ENCODE measurements at places on chromosomes 1 and 21. TPM values are rescaled to one million over a fixed set of nuclear protein-coding genes. Genes with fewer than 3 reads are reported as not detected.

DNA sequence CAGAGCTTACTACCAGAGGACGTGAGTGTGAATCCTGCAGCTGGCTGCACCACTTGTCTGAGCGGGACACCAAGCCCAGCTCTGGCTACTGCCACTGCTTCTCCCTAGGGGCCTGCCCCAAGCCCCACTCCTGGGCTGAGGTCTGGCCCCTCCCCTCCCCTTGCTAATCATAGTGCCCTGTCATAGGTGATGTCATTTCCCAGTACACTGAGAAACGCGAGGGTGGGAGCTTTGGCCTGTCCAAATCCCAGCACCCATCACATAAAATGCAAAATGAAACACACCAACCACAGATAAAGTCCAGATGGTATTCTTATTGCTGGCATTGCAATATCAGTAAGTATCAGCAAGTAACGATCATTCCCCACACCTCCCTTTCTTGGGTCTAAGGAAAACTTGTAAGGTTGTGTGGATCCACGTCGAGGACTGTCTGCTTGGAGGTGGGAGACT is 77.7 kb downstream of the TOMM20 start:
- no peaks in the 10 kb centered on the region for H3K36me3 ChIP-seq
- no peak overlapping the region for H3K27ac ChIP-seq
- H3K4me3 ChIP-seq = no peak overlapping the region
- no peaks in the 10 kb centered on the region for H3K27me3 ChIP-seq

Gene FBLIM1
- 37.4 TPM for total RNA-seq

DNA sequence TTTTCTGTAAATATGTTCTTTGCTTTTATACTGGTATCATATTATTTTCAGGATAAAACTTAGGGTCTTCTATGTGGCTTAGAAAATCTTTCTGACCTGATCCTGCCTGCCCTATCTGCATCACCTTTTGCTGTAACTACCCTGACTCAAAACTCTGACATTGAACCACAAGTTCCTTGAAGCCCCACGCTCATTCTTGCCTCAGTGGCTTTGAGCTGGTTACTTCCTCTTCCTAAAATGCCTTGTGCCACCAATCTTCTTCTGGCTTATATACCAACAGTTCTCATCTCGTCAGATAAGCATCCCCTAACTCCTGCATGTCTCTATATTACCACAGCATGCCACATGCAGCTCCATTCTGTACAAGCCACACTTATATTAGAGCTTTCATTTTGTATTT is 84.5 kb upstream of the LRRC7 start:
- H3K36me3 ChIP-seq = no peaks in the 10 kb centered on the region
- H3K27ac ChIP-seq = no peak overlapping the region
- no peaks in the 10 kb centered on the region for H3K4me1 ChIP-seq
- H3K27me3 ChIP-seq = no peaks in the 10 kb centered on the region

Gene PROK1
- not detected for total RNA-seq

- peaks cover 5% of the 10 kb centered on the region for H3K4me1 ChIP-seq
- H3K4me3 ChIP-seq = no peak overlapping the region
- H3K36me3 ChIP-seq = no peaks in the 10 kb centered on the region
- no peak overlapping the region for H3K27ac ChIP-seq
These were observed 1.7 kb downstream of the KIF21B start for GRCh38 chr1:201021630-201022492.

Gene PCSK9
- 26.6 TPM for total RNA-seq

GRCh38 chr1:32746130-32746529 is 43.6 kb upstream of the SYNC start:
- H3K4me3 ChIP-seq = no peak overlapping the region
- H3K27ac ChIP-seq = no peak overlapping the region
- H3K27me3 ChIP-seq = no peaks in the 10 kb centered on the region
- DNase-seq = no peak
- H3K4me1 ChIP-seq = no peaks in the 10 kb centered on the region

DNA sequence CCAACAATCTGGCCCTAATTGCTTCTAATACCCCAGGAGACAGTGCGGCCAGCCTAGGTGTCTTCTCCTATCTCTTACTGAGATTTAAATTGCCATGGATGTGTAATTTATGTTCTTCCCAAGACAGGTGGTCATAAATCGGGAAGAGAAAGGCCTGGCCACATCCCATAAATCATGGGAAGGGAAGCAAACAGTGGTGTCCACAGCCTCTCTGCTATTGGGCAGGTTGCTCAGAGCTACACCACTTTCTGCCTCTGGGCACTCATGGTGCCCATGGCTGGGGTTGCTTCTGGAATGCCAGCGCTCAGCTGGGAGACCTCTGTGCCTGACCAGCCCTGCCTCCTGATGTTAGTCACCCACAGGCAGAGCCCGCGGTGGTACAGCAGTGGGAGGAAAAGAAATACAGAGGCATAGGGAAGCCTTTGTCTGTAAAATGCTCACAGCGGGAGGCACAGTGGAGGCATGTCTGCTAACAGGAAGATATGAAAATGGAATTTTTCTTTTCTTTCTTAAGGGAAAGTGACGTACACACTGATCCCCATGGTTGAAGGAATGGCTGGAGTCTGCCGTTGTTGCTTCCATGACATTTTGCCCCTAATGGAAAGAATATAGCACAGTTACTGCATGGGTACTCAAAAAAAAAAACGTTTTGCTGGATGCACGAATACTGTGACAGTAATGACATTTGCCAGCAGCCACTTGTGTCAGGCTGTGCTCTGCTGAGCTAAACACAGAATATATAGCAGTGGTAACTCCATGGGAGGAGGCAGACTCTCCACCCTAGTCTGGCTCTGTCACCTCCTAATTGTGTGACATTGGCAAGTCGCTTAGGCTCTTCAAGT is 21.9 kb downstream of the MTARC1 start:
- H3K27me3 ChIP-seq = no peaks in the 10 kb centered on the region
- DNase-seq = no peak
- H3K36me3 ChIP-seq = no peaks in the 10 kb centered on the region
- peaks cover 4% of the 10 kb centered on the region for H3K4me1 ChIP-seq

DNA sequence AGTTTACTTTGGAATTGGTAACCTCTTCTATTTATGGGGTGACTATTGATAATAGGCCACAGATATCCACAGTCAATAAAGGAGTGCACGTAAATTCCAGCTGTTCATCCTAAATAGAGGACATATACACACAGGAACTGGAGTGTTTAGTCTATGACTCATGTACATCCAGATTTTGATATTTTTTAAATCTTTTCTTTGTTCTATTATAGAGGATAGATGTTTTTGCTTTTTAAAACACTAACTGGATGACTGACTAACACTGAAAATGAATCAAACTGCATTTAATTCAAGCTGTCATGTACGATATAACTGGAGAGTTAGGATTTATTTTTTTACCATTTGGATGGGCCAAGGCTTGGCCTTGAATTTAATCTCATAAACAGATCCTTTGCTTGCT is 45.9 kb downstream of the RGL1 start:
- peaks cover 11% of the 10 kb centered on the region for H3K36me3 ChIP-seq
- no peaks in the 10 kb centered on the region for H3K27me3 ChIP-seq
- no peak overlapping the region for H3K27ac ChIP-seq
- H3K4me1 ChIP-seq = no peaks in the 10 kb centered on the region
- no peak for DNase-seq

DNA sequence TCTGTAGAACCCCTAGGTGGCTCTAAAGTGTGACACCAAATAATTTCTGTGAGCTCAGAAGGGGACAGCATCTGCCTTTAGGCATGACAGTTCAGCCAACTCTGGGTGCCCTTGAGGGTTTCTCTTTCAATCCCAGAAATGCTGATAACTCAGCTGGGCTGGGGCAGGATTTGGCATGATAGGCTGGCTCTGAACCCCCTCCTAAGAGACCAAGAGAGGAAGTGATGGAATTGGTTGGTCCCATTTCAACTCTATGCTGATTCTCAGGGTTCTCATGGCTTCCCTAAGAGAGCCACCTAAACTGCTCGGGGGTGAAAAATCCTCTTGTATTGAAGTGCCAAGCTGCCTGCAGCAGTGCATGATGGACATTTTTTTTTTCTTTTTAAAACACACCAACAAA is 28.5 kb upstream of the TMEM39B start:
- H3K27ac ChIP-seq = no peak overlapping the region
- no peaks in the 10 kb centered on the region for H3K4me1 ChIP-seq
- H3K27me3 ChIP-seq = no peaks in the 10 kb centered on the region
- H3K4me3 ChIP-seq = no peak overlapping the region

- no peak overlapping the region for H3K4me3 ChIP-seq
- DNase-seq = no peak
- H3K27ac ChIP-seq = no peak overlapping the region
- H3K36me3 ChIP-seq = peaks cover 43% of the 10 kb centered on the region
- H3K4me1 ChIP-seq = no peaks in the 10 kb centered on the region
These were observed 31.4 kb downstream of the QSOX1 start for GRCh38 chr1:180185971-180186645.

Gene MRPL20
- total RNA-seq = 115 TPM

DNA sequence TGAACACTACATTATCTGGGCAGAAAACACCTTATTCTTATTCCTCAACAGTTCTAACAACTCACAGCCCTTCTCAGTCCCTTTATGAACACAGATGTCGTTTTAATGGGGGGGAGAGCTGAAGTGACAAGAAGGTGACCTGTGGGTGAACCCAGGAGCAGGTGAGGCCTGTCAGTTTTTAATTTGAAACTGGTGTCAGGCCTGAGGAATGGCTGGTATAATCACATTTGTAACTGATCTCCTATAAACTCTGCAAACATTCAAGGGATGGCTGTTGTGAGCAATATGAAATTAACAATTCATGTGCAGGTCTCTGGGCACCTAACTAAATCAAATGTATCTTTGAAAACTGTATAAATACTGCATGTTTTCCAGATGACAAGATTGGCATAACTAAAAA is 362.1 kb upstream of the NR5A2 start:
- no peak for DNase-seq
- H3K27ac ChIP-seq = no peak overlapping the region
- no peaks in the 10 kb centered on the region for H3K4me1 ChIP-seq
- H3K27me3 ChIP-seq = no peaks in the 10 kb centered on the region
- H3K36me3 ChIP-seq = no peaks in the 10 kb centered on the region
- no peak overlapping the region for H3K4me3 ChIP-seq

Gene CBS
- 47.7 TPM for total RNA-seq

Gene NBPF6
- not detected for total RNA-seq

Gene CA6
- total RNA-seq = not detected

DNA sequence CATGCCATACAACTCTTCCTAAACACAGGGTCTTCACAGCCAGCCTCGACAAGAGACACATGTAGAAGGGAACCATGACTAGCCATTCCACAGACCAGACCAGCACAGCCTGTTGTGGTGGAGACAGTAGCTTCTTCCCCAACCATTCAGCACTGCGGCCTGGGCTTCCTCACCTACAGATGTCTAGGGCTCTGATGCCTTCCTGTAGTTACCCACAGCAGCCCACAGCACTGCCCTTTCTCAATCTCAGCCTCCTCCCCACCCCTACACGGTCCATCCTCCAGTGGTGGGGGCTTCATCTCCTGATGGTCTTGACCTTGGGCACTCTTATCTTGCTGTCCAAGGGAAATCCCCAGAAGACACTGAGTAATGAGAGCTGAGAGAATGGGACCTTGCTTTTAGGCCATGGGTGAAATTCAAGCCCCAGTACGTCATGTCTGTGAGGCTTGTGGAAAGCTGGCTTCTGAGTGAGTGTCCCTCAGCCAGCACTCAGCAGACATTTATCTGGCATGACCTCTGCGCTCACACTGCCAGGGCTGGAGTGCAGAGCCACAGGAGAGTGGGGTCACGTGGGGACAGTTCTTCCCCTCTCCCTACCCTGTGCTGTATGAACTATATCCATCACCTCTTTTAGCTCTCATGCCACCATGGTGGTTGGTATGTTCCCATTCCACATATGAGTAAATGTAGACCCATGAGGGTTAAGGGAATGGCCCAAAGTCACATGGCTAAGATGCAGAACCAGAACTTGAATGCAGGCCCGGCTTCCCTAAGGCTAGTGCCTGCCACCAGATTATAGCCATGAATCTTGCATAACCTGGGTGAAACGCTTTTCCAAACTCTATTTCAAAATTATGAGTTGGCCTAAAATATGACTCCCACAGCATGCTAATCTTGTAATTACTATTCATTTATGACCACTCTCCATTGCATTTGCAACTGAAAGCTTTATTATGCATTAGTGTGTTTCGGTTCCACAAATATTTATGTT is 104.7 kb downstream of the HIVEP3 start:
- H3K36me3 ChIP-seq = no peaks in the 10 kb centered on the region
- H3K4me3 ChIP-seq = no peak overlapping the region
- peak overlapping the region; percentile 28 for H3K27ac ChIP-seq
- H3K4me1 ChIP-seq = peaks cover 4% of the 10 kb centered on the region
- H3K27me3 ChIP-seq = no peaks in the 10 kb centered on the region

DNA sequence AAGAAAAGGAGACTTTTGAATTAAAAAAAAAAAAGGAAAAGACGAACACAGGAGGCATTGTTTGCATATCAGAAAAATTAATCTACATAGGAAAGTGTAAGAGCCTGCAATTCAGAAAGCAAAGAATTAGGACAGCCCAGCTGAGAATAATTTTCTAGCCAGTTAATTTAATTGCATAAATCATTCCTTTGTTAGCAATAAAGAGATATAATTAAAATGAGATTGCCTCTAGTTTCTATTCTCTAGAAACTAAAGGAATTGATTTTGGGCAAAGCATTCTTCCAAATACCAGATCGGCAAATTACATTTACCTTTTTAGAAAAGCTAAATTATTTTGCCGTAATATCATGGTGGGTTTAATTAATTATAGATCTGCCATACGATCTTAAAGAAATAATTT is 46.0 kb downstream of the NUF2 start:
- no peaks in the 10 kb centered on the region for H3K27me3 ChIP-seq
- no peaks in the 10 kb centered on the region for H3K4me1 ChIP-seq
- H3K4me3 ChIP-seq = no peak overlapping the region
- no peak for DNase-seq
- H3K36me3 ChIP-seq = no peaks in the 10 kb centered on the region

Gene BLACAT1
- 0.55 TPM for total RNA-seq

- H3K36me3 ChIP-seq = no peaks in the 10 kb centered on the region
- no peaks in the 10 kb centered on the region for H3K27me3 ChIP-seq
- peaks cover 15% of the 10 kb centered on the region for H3K4me1 ChIP-seq
- no peak overlapping the region for H3K4me3 ChIP-seq
- H3K27ac ChIP-seq = no peak overlapping the region
- DNase-seq = no peak
These were observed 138.1 kb downstream of the MIS18A start for GRCh38 chr21:32140604-32141317.
